ENCODE measurements at places on chromosomes 11 and 22.

DNA sequence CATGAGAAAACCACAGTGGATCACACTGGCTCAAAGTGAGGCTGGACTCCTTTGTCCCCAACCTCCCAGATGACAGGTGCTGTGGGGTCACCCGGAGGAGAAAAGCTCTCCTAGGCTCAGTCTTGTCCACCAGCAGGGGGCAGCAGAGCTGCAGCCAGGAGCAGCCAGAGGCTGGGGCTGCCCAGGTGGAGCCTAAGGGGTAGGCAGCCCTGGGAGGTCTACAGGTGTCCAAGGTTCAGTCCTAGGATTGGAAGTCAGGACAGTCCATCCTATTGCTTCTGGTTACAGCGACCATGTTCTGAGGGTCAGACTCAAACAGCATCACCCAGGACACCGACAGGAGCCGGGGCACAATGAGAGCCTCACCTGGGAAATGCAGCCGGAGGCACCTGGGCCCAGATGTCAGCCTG lies 77.6 kb upstream of the IGLL5 start:
- peak; percentile 52 for DNase-seq

GRCh38 chr11:70059971-70060370 lies 18.1 kb upstream of the ANO1 start:
- no peak for DNase-seq

DNA sequence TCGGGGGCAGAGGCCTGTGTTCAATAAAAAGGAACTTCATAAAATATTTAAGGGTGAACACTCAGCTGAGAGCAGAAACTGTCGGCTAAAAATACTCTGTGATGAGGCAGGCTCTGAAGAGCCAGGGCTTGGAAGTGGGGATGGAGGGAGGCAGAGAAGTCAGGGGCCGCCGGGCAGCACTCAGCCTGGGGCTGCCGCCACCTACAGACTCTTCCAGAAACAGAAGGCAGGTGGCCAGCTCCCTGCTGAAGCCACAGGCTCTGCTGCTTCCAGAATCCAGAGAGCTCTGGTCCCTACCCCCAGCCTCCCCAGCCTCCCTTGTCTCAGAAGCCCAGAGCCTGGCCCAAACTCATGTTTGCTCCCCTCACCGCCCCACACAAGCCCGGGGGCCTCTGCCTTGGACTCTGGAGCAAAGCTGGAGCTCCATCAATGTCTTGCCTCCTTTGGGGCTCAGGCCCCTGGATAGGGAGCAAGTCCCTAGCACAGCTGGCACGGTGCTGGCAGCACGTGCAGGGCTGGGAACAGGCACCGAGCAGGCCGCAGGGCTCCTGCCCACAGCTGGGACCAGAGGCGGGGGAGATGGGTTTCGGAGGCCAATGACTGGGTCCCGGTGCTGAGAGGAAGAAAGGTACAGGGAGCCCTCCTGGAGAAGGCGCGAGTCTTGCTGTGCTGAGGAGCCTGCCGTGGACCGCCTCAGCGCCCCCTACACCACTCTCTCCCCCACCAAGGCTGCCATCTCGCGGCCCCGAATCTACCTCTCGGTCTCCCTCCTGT lies 8.2 kb downstream of the LRFN4 start:
- no peak for DNase-seq

DNA sequence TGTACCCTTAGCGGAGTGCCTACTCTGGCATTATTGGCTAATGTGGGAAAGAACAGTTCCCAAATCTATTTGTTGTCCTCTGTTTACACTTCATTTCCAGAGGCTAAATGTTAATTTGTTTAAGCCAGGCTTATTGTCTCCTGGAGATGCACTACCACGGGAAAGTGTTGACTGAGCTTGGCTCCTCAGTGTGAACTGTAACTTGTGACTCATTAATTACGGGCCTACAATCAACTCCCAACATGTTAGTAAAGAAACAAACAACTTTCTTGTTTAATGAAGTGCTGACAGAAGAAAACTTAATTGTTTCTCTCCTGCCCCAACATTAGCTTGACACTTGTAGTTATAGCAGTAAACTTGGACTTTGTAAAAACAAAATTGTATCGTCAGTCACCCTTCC lies 130.4 kb downstream of the ATXN10 start:
- DNase-seq, result no peak

- DNase-seq, result no peak
Measured at GRCh38 chr11:1508491-1508891, 21.9 kb upstream of the MOB2 start.

DNA sequence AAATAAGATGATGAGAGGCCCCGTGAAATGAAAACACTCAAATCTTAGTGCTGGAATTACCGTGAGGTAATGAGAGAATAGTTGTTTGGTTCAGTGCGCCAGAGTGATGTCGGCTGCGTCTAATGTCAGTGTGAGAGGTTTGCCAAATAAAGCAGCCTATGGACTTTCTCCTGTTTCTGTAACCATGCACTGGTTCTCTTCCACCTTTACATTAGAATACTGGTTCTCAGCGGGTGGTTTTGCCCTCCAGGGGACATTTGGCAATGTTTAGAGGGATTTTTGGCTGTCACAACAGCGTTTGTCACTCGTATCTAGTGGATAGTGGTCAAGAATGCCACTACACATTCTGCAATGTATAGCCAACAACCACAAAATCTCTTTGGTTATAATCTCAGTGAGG lies 1.1 kb downstream of the OOSP4B start:
- DNase-seq, result no peak

DNA sequence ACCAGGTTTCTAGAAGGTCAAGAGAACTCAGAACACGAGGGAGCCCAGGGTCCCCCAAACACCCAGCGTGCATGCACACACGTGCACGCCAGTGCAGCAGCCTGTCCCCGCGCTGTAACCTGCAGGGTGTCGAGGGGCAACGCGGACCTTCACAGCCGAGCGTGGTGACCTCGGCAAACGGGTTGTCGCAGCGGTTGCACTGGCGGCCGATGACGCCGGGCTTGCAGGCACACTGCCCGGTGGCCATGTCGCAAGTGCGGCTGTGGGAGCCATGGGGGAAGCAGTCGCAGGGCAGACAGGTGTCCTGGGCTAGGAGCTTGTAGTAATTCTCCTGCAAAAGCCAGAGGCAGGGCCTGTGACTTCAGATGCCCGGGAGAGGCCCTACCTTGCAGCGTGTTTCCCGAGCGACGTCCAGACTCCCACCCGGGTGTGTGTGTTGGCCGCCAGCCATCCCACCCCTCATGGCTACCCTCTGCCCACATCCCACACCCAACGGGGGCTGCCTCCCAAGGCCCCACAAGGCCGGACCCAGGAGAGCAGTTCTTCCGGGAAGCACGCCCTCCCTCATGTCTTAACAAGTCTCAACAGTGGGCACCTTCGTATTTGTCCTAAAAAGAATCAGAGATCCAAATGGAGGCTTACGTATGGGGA lies 56.1 kb downstream of the TRMU start:
- DNase-seq, result no peak

DNA sequence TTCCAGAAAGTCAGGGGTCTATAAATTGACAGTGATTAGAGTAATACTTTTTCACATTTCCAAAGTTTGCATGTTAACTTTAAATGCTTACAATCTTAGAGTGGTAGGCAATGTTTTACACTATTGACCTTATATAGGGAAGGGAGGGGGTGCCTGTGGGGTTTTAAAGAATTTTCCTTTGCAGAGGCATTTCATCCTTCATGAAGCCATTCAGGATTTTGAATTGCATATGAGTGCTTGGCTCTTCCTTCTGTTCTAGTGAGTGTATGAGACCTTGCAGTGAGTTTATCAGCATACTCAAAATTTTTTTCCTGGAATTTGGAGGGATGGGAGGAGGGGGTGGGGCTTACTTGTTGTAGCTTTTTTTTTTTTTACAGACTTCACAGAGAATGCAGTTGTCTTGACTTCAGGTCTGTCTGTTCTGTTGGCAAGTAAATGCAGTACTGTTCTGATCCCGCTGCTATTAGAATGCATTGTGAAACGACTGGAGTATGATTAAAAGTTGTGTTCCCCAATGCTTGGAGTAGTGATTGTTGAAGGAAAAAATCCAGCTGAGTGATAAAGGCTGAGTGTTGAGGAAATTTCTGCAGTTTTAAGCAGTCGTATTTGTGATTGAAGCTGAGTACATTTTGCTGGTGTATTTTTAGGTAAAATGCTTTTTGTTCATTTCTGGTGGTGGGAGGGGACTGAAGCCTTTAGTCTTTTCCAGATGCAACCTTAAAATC lies 5.3 kb downstream of the MALAT1 start:
- DNase-seq, result no peak

- no peak for DNase-seq
Measured at GRCh38 chr11:69290806-69291205, 3.1 kb upstream of the MYEOV start.

GRCh38 chr22:48822278-48823233 lies 1005.1 kb downstream of the BRD1 start:
- no peak for DNase-seq

DNA sequence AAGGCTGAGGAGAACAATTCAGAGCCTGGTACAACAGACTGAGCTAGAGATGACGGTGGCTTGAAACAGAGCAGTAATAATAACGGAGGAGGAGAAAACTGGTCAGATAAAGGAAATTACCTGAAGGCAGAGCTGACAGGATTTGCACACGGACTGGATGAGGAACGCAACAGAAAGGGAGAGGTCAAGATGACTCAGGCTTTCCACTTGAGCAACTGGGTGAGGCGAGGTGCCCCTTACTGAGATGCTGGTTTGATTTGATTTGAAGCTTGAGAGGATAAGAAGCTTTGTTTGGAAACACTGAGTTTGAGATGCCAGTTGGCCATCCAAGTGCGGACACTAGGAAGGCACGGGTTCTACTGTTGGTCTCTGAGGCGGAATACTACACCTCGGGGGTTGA lies 35.4 kb upstream of the NRIP3 start:
- peak; percentile 40 for DNase-seq

GRCh38 chr22:50257041-50257440 lies 4.4 kb downstream of the MAPK12 start:
- no peak for DNase-seq

DNA sequence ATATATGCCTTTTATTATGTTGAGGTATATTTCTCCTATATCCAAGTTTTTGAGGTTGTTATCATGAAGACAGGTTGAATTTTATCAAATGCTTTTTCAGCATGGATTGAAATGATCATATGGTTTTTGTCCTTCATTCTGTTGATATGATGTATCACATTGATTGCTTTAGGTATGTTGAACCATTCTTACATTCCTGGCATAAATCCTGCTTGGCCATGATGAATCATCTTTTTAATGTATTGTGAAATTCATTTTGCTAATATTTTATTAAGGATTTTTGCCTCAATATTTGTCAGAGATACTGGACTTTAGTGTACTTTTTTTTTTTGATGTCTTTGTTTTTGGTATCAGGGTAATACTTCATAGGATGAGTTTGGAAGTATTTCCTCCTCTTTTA lies 283.8 kb upstream of the C11orf87 start:
- no peak for DNase-seq

- peak; percentile 66 for DNase-seq
Measured at GRCh38 chr22:33274214-33275072, 216.3 kb upstream of the SYN3 start.

DNA sequence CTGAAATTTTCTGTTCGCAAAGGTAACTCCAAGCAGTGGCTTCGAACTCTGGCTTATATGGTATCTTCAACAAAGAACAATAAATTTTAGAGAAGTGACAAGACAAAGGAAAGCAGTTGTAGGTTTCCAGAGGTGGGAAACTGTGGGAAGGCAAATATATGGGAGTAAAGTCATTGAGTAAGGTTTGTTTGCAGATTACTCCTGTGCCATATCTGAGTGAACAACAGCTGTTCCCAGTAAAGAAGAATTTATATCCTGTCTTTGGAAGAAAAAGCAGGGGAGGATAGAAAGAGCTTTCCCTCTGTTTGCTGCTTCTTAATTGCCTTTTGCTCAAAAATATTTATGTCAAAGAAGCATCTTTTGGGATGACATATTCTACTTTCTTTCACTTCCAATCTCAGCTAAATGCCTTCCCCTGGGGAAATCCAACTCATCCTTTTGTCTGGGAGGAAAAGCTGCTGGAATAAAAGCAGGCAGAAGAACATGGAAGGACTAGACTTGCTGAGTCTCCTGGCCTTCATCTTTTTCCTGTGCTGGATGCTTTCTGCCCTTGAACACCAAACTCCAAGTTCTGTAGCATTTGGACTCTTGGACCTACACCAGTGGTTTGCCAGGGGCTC lies 10.4 kb upstream of the RCN1 start:
- no peak for DNase-seq

DNA sequence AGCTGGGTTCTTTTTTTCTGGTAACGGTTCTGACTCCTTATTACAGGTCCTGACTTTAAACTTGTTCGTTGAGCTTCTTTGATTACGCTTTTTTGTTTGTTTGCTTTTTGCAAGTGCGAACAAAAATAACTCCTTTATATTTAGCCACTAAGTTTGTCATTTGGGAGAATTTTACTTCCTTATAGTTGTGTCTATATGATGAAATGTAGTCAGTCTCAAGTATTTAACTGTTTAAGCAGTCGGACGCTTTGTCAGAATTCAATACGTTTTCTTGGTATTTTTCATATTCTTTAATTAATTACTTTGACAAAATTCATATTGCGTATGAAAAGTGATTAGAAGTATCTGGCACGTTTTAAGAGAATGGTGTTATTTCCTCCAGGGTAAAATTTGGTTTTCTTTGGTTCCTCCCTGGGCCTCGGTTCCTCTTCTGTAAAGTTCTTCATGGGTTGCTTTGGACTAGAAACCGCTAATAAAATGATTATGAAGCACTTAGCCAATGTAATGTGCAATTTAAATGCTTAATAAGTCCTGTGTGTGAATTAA lies 1.3 kb downstream of the CBL start:
- DNase-seq, result no peak

- no peak for DNase-seq
Measured at GRCh38 chr11:2954263-2954662, 25.0 kb upstream of the PHLDA2 start.

DNA sequence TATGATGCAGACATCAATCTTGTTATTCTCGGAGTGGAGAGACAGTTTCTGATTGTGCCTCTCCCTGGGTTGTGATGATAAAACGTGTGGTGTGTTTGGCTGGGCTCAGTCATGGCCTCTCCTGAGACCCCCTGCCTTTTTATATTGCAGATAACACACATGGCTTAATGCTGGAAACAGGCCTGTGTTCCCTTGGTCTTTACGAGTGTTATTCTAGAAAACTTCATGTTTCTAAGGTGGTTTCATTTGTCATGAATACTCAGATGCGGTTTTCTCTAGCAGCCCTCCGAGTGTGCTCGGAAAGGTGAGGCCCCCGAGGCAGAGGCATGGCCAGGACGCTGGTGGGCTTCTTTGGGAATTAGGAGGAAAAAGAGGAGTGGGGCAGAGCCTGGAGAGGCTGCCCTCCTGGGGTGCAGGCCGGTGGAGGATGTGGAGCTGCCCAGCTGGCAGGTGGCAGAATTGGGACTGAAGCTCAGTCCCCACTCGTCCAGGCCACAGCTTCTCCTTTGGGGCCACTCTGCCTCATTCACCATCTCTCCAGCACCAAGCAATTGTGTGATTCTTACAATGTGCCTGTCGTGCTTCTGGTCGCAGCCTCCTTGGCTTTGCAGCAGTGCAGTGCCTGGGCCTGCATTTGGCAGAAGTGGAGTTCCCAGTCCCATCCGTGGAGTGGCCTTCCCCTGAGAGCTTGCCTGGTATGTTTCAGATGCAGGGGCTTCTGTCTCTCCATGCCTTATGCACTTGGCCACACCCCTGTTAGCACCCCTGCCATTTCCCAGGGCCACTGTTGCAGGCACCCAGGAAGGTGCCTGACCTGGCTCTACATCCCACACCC lies 309.6 kb downstream of the TBC1D22A start:
- DNase-seq, result no peak

GRCh38 chr11:72333661-72334060 lies 89.7 kb upstream of the PHOX2A start:
- DNase-seq, result no peak

Data from Daoy (cell line).